Lower leg skin (tissue), 4 donors: ENCODE measurements at places on chromosomes 12 and 14. TPM values are rescaled to one million over a fixed set of nuclear protein-coding genes. Genes with fewer than 3 reads are reported as not detected.
A peak's percentile ranks its signal among the peaks of the same experiment; 100 is the strongest.

DNA sequence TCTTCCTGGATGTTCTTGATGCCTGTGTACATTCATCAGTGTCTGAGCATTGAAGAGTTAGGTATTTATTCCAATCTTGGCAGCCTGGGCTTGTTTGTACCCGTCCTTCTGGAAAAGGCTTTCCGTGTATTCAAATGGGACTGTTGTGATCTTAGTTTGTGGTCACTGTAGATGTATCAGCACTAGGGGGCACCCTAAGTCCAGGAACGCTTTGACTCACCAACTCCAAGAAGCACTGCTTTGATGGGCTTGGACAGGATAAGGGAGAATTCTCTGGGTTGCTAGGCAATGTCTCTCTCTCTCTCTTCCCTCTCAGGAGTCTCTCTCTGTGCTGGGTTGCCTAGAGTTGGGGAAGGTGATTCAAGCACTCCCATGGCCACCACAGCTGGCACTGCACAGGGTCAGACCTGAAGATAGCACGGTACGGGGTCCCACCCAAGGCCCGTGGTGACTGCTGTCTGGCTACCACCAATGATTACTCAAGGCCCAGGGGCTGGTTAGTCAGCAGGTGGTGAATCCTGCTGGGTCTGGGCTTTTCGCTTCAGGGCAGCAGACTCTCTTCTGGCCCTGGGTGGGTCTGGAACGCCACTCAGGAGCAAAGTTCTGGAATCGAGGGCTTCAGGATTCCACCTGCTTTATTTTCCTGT lies 211.1 kb upstream of the RGS6 start:
- DNase-seq = no peak

DNA sequence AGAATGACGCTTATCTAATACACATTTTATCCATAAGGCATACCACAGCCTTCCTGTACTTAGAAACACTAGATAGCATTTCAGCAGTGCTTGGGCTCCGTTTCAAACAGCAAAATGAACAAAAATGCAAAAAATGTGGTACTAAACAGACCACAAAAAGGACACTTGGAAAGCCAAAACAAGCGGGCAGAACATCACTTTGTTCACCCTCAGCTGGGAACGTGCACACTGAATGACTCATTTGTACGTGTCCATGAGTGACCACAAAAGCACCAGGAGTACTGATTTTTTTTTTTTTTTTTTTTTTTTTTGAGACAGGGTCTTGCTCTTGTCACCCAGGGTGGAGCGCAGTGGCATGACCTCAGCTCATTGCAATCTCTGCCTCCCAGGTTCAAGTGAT lies 8.9 kb upstream of the FOXN3 start:
- peak; percentile 73 for DNase-seq

DNA sequence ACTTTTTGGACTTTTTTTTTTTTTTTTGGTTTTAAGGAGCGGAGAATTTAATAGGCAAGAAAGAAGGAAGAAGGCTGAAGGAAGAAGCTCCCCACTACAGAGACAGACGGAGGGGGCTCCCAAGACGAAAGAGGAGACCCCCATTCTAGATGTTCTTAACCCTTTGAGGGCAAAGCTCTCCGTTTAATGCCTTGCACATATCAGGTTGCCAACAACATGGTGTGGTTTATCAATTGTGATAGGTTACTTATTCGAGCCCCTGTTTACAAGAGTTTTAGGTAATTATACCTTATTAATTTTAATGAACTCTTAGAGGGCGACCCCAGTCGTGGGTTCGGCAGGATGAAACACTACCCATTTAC lies 1.2 kb upstream of the FBXO33 start:
- no peak for DNase-seq

DNA sequence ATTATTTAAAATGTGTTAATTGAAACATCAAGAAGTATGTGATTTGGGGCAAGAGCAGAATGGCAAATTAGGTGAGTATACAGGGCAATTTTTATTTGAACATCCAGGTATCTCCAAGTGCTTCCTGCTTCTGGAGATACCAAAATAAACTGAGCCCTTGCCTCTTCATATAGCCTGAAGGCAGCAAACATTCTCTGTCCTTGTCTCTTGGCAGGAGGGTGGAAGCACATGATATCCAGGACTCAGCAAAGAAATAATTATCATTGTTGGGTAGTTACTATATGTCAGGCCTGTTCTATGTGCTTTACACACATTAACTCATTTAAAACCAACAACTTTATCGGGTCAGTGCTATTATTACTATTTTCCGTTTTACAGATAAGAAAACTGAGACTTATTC lies 12.5 kb downstream of the LIN7A start:
- no peak for DNase-seq

DNA sequence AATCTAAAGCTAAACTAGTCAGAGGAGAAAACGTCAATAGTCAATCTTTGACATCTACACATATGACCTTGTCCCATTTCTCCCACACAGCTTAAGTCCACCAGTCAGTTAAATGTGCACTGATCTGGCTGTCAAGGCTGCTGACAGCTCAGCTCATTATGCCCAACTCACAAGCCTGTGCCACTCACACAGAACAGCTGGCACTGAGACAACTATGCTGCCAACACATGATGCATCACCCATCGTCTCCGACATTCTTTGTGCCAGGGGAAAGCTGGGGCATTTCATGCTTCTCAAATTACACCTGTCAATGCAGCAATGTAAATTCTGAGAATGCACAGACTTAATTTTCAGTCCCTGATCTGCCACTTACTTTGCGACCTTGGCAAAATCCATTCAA lies 25.3 kb downstream of the GNS start:
- no peak for DNase-seq

Gene SYNDIG1L
- 0.25 TPM for total RNA-seq

DNA sequence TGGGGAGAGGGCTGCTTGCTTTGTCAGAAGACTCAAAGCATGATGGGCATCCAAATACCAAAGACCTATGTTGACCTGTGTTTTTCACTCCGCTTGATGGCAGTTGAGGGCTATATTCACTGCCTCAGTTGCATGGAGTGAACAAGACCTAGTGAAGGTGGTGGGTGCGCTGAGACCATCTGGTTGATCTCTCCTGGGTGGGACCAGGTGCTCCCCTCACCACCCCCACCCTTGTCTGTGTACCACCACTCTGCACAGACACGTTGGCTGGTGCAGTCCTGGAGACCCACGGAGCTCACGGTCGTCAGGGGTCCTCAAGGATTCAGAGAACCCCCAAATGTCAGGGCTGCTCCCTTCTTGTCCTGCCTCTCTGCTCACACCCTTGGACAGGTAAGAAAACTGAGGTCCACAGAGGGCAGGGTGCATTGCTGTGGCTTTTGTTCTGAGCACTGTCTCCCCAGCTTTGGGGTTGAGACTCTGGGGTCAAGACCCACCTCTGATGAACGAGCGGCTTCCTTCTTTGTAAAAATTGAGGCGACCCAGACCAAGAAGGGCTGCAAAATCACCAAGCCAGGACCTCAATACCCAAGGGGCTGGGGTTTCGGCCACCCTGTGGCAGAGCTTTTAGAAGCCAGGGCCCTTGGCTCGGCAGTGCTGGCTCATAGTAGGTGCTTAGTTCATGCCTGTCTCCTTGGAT lies 166.3 kb upstream of the RTL1 start:
- peak; percentile 67 for DNase-seq

GRCh38 chr14:68786491-68787091 lies 6.3 kb downstream of the ZFP36L1 start:
- DNase-seq = no peak

GRCh38 chr14:50039734-50040400 lies 76.5 kb downstream of the VCPKMT start:
- peak; percentile 69 for DNase-seq

Gene ASB2
- 0.89 TPM for total RNA-seq

Gene MANSC4
- total RNA-seq = not detected

Gene RERG
- 15.2 TPM for total RNA-seq

- DNase-seq = no peak
Observed at GRCh38 chr12:56930241-56930640, 4.0 kb downstream of the SDR9C7 start.

GRCh38 chr14:99327458-99328250 lies 55.7 kb upstream of the BCL11B start:
- peak; percentile 75 for DNase-seq

GRCh38 chr12:11685716-11686115 lies 36.2 kb downstream of the ETV6 start:
- DNase-seq = no peak

GRCh38 chr14:21825149-21825743 lies 151.6 kb upstream of the OR4E1 start:
- no peak for DNase-seq

- DNase-seq = no peak
Observed at GRCh38 chr12:31750747-31751039, 21.9 kb upstream of the AMN1 start.

DNA sequence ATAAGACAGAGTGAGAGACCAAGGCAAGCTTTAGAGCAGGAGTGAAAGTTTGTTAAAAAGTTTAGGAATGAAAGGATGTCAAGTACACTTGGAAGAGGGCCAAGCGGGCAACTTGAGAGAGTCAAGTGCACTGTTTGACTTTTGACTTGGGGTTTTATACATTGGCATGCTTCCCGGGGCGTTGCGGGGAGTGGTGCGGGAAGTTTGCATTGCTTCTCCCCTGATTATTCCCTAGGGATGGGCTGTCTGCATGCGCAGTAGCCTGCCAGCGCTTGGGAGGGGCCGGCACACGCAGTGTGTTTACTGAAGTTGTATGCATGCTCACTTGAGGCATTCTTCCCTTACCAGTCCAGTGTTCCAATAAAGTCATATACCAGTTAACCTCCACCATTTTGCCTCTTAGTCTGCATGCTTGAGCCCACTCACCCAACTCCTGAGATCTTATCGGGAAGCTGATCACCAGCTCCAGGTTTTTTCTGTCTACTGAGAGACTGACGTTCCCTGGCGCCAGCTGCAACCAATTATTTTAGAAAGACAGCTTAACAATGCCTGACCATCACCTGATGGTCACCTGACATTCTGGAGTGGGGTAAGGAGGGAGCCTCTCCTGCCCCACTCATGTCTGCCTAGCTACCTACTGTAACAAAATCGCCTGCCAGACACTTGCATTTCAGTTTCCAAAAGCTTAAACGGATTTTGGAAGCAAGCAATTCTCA lies 53.2 kb downstream of the DACT1 start:
- no peak for DNase-seq

GRCh38 chr12:132326646-132327045 lies 2.7 kb downstream of the GALNT9 start:
- DNase-seq = no peak

GRCh38 chr14:69137416-69137815 lies 15.5 kb downstream of the DCAF5 start:
- DNase-seq = no peak
